ENCODE measurements at places on chromosomes 2 and 18.

DNA sequence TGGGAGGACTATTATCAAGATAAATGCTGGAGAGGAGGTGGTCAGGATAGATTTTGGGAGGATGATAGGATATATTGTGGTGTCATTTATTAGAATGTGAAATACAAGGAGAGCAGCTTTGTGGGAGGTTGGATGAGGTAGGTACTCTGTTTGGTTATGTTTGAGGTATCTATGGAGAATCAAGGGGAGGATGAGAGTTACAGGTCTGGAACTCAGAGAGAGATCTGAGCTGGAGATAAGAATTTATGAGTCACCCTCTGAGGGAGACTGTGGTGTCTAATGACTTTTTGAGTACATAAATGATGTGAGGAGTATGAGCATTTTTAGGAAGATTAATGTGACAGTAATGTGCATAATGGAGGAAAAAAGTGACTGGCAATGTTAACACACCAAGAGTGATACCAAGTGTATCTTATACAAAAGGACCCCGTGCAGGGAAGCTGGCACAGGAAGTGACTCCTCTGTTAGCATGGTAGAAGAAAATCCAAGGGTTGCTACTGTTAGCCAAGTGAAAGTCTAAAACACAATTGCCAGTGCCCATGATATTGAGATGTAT, 48.2 kb downstream of the CRIM1 start:
- peaks cover 55% of the 10 kb centered on the region for H3K4me1 ChIP-seq
- no peaks in the 10 kb centered on the region for H3K36me3 ChIP-seq
- H3K27ac ChIP-seq: 0 out of 2 replicates have a peak overlapping the region, but pooled peaks have one; percentile 7
- no peak for DNase-seq

GRCh38 chr2:124834331-124834730, 809.2 kb downstream of the CNTNAP5 start:
- no peak overlapping the region for H3K27ac ChIP-seq
- H3K4me3 ChIP-seq: no peak overlapping the region
- no peak for DNase-seq
- no peaks in the 10 kb centered on the region for H3K27me3 ChIP-seq
- H3K36me3 ChIP-seq: peaks cover 4% of the 10 kb centered on the region

- no peak overlapping the region for H3K27ac ChIP-seq
- H3K36me3 ChIP-seq: peaks cover 2% of the 10 kb centered on the region
- peak; percentile 11 for DNase-seq
- H3K4me1 ChIP-seq: no peaks in the 10 kb centered on the region
- H3K4me3 ChIP-seq: no peak overlapping the region
- no peaks in the 10 kb centered on the region for H3K27me3 ChIP-seq
Observed at GRCh38 chr2:78023356-78023755, 501.2 kb upstream of the LRRTM4 start.

GRCh38 chr18:67771271-67771670, 254.8 kb upstream of the DSEL start:
- no peaks in the 10 kb centered on the region for H3K36me3 ChIP-seq
- H3K4me1 ChIP-seq: no peaks in the 10 kb centered on the region
- DNase-seq: no peak

- 0 out of 2 replicates have a peak overlapping the region, but pooled peaks have one; percentile 13 for H3K4me3 ChIP-seq
- H3K27me3 ChIP-seq: no peaks in the 10 kb centered on the region
- H3K27ac ChIP-seq: peak overlapping the region; percentile 86
Observed at GRCh38 chr2:4381049-4381448, 677.7 kb downstream of the DCDC2C start.

GRCh38 chr2:37391711-37392110, 47.3 kb downstream of the QPCT start:
- peaks cover 12% of the 10 kb centered on the region for H3K4me1 ChIP-seq
- no peak overlapping the region for H3K27ac ChIP-seq
- no peaks in the 10 kb centered on the region for H3K27me3 ChIP-seq
- no peak overlapping the region for H3K4me3 ChIP-seq
- no peak for DNase-seq
- H3K36me3 ChIP-seq: no peaks in the 10 kb centered on the region

DNA sequence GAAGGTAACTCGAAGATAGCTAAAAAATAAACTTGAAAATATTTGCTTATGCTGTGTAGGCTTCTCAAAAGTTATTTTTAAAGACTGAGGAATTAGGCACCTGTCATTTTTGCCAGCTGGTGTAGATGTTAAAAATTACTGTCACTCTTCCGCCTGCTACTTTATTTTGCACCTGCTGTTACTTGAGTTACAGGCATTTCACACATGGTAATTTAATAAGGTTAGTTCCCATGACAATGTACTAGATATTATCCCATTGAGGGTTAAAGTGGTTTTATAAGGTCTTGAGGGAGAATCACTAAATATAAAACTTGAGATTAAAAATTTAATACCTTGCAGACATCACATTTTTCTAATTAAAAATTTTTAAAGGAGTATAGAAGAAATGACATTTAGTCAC, 26.6 kb downstream of the MYL1 start:
- no peaks in the 10 kb centered on the region for H3K27me3 ChIP-seq
- no peak overlapping the region for H3K27ac ChIP-seq
- H3K4me1 ChIP-seq: no peaks in the 10 kb centered on the region

- H3K4me1 ChIP-seq: no peaks in the 10 kb centered on the region
- H3K27ac ChIP-seq: no peak overlapping the region
- no peaks in the 10 kb centered on the region for H3K27me3 ChIP-seq
- DNase-seq: no peak
- no peaks in the 10 kb centered on the region for H3K36me3 ChIP-seq
Observed at GRCh38 chr2:29024882-29025430, 43.9 kb downstream of the TOGARAM2 start.

- H3K4me1 ChIP-seq: peaks cover 37% of the 10 kb centered on the region
- H3K36me3 ChIP-seq: no peaks in the 10 kb centered on the region
- peak overlapping the region; percentile 99 for H3K27ac ChIP-seq
- H3K27me3 ChIP-seq: no peaks in the 10 kb centered on the region
- H3K4me3 ChIP-seq: peak overlapping the region; percentile 70
Observed at GRCh38 chr2:54558188-54559005, 102.3 kb downstream of the SPTBN1 start.

- no peaks in the 10 kb centered on the region for H3K4me1 ChIP-seq
- H3K36me3 ChIP-seq: no peaks in the 10 kb centered on the region
- H3K27ac ChIP-seq: no peak overlapping the region
Observed at GRCh38 chr2:172639256-172639655, 83.4 kb downstream of the PDK1 start.

- no peaks in the 10 kb centered on the region for H3K27me3 ChIP-seq
- DNase-seq: no peak
- H3K4me3 ChIP-seq: no peak overlapping the region
- H3K36me3 ChIP-seq: no peaks in the 10 kb centered on the region
- no peaks in the 10 kb centered on the region for H3K4me1 ChIP-seq
- no peak overlapping the region for H3K27ac ChIP-seq
Observed at GRCh38 chr2:66036948-66037347, 398.0 kb upstream of the MEIS1 start.

DNA sequence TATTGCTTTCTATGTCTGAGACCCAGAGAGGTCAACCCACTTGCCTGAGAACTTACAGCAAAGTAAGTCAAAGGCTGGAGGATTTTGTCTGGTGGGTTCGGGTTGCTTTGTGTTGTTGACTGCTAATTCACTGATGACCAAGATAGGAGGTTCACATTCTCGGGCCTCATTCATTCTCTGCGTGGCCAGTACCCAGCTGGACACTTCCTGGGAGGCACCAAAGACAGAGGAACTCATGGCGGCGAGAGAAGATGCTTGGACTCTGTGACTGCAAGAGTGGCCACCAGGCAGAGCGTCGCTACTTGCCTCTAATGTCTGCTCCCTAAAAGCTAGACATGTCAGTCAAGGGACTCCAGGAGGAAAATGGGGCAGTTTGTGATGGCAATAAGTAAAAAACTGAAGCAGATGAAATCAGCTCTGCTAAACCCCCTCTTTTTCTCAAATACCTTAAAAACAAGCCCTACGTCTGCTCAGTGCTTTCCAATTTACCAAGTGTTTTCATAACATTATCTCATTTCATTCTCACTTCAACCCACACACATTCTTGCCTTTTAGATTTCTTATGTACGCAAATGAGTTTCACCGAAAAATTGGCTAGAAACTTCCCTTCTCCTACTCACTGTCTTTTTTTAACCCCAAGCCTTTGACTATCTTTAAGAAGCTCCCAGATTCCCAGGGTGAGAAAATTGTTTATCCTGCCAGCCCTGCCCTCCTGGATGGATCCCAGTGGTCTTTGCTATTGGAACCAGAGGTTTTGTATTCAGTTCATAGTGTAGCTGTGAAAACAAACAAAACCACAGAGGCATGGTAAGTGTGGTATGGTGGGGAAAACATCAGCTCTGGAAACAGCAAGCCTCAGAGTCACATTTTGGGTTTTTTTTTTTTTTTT, 4.9 kb upstream of the LBH start:
- no peak overlapping the region for H3K4me3 ChIP-seq
- peaks cover 21% of the 10 kb centered on the region for H3K27me3 ChIP-seq
- peaks cover 4% of the 10 kb centered on the region for H3K4me1 ChIP-seq
- H3K27ac ChIP-seq: no peak overlapping the region

GRCh38 chr2:25042321-25043240, 705 bp downstream of the EFR3B start:
- H3K36me3 ChIP-seq: no peaks in the 10 kb centered on the region
- peak; percentile 53 for DNase-seq
- H3K27ac ChIP-seq: no peak overlapping the region
- peak overlapping the region; percentile 89 for H3K4me3 ChIP-seq
- peaks cover 33% of the 10 kb centered on the region for H3K27me3 ChIP-seq

GRCh38 chr2:241509155-241509784, 886 bp upstream of the STK25 start:
- H3K36me3 ChIP-seq: no peaks in the 10 kb centered on the region
- no peak overlapping the region for H3K27ac ChIP-seq
- peak overlapping the region; percentile 94 for H3K4me3 ChIP-seq
- peak; percentile 40 for DNase-seq
- H3K4me1 ChIP-seq: peaks cover 16% of the 10 kb centered on the region
- peaks cover 8% of the 10 kb centered on the region for H3K27me3 ChIP-seq

- H3K4me1 ChIP-seq: peaks cover 4% of the 10 kb centered on the region
- H3K27me3 ChIP-seq: no peaks in the 10 kb centered on the region
- no peak for DNase-seq
Observed at GRCh38 chr2:105654474-105655004, 90.2 kb upstream of the NCK2 start.

- H3K36me3 ChIP-seq: 0 out of 2 replicates have a peak, but pooled peaks cover 3% of the 10 kb centered on the region
- H3K27me3 ChIP-seq: no peaks in the 10 kb centered on the region
- no peaks in the 10 kb centered on the region for H3K4me1 ChIP-seq
- H3K27ac ChIP-seq: no peak overlapping the region
- no peak overlapping the region for H3K4me3 ChIP-seq
Observed at GRCh38 chr2:237150831-237151375, 65.2 kb downstream of the COPS8 start.

DNA sequence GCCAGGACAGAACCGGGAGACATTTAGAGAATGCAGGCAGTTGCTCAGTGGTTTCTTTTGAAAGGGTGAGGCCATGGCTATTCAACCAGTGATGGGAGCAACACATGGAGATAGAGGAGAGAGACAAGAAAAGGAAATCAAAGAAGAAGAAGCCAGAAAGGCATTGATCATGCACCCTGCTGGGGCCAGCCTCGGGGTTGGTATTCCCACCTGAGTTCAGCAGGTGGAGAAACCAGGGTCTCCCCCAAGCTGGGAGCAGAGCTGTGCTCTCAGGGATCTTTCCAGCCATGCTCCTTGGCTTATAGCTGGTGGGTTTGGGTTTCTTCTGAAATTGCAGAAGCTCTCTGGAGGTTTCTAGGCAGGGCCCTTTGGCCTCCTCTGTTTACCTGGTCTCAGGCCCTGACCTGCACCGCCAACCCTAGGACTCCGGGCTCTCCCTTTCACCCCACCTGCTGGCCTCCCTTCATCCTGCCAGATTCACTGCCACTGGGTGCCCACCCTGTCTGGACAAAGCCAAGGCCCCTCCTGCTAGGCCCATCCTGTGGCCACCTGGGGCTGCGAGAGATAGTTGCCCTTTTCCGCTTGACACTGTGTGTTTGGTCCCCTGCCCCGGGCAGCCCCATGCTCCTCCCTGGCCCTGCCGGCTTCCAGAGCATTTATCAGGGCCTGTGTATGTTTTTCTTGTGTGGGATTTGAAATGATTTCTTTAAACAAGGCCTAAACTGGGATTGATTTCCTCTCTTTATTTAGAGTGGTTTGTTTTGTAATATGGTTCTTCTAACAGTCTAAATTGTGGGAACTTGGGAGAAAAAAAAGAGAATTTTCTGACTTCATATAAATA, 126.7 kb downstream of the DDX1 start:
- no peaks in the 10 kb centered on the region for H3K4me1 ChIP-seq
- no peak for DNase-seq
- H3K4me3 ChIP-seq: no peak overlapping the region

GRCh38 chr2:100988630-100989417, 13.3 kb upstream of the RPL31 start:
- no peak for DNase-seq
- no peaks in the 10 kb centered on the region for H3K27me3 ChIP-seq
- no peaks in the 10 kb centered on the region for H3K36me3 ChIP-seq
- H3K4me3 ChIP-seq: no peak overlapping the region
- H3K4me1 ChIP-seq: no peaks in the 10 kb centered on the region
- H3K27ac ChIP-seq: no peak overlapping the region

DNA sequence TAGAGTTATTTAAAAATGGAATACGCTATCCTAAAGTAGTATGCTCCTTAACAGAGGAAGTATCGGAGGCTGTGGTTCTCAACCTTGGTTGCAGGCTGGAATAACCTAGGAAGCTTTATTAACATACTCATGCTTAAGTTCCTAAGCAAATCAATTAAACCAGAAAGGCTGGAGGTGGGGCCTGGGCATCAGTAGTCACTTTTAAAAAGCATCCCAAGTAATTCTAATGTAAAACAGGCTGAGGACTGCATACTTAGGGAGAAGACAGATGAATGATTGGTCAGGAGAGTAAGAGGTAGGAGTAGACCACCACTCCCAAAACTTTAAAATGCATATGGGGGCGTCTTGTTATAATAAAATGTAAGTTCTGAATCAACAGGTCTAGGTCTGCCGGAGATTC, 15.3 kb downstream of the ACAA2 start:
- peak; percentile 45 for DNase-seq
- H3K4me3 ChIP-seq: no peak overlapping the region
- peaks cover 7% of the 10 kb centered on the region for H3K4me1 ChIP-seq
- no peaks in the 10 kb centered on the region for H3K27me3 ChIP-seq
- peaks cover 39% of the 10 kb centered on the region for H3K36me3 ChIP-seq

- no peak overlapping the region for H3K4me3 ChIP-seq
- peaks cover 9% of the 10 kb centered on the region for H3K4me1 ChIP-seq
- no peaks in the 10 kb centered on the region for H3K36me3 ChIP-seq
- H3K27me3 ChIP-seq: no peaks in the 10 kb centered on the region
Observed at GRCh38 chr18:1929720-1930119, 641.6 kb downstream of the METTL4 start.

DNA sequence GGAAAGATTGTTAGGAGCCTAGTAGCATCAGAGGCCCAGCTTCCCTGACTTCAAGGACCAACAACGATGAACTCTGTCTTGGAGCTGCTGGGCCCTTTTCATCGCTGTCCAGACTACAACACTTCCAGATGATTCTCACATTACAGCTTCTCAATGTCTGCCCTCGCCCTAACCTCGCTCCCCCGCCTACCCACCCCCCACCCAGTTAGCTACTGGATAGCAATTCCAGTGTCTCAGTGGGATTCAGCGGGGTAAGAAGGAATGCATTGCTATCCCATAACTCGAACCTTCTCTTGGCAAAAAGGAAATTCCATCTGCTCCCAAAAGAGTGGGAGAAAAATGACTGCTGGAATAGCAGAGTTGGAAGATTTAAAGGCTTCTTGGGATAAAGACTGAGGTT, 65.0 kb downstream of the RPL37A start:
- no peak for DNase-seq
- H3K4me1 ChIP-seq: peaks cover 17% of the 10 kb centered on the region
- H3K36me3 ChIP-seq: no peaks in the 10 kb centered on the region
- no peak overlapping the region for H3K4me3 ChIP-seq
- no peaks in the 10 kb centered on the region for H3K27me3 ChIP-seq
- no peak overlapping the region for H3K27ac ChIP-seq

GRCh38 chr2:75928093-75928492, 217.4 kb upstream of the GCFC2 start:
- H3K4me1 ChIP-seq: no peaks in the 10 kb centered on the region
- DNase-seq: no peak
- no peak overlapping the region for H3K4me3 ChIP-seq
- no peak overlapping the region for H3K27ac ChIP-seq
- H3K27me3 ChIP-seq: no peaks in the 10 kb centered on the region
